ENCODE measurements at places on chromosomes 4 and X.

- DNase-seq, result no peak
Measured at GRCh38 chr4:1715002-1715758, 3.1 kb upstream of the SLBP start.

DNA sequence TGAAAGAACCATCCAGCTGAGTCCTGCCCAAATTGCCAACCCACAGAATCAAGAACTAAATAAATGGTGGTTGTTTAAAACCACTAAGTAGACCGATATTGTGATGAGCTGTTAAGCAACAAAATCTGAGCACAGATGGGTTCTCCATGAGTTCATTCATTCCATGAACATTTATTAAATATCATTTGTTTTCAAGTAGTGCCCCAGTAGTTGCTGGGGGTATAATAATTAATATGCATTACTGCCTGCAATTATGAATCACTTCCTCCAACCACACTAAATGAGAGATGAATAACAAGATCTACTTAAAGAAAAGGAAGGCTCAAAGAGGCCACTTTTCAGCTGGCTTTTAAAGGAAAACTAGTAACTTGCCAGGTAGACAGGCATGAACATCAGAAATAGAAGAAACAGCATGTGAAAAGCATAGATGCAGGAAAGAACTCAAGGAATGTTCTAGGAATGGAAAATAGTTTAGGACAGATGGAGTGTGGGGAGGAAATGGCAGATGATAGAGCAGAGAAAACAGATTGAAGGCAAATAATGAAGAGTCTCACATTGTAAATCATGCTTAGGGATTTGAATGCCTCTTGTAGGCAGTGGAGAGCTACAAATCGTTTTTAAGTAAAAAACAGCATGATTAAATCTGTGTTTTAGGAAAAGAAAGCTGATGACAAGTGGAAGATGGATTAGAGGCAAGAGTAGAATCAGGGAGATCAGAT is 641.7 kb upstream of the DIPK2B start:
- no peak for DNase-seq

- DNase-seq, result no peak
Measured at GRCh38 chrX:126376465-126376864, 176.1 kb downstream of the DCAF12L1 start.

DNA sequence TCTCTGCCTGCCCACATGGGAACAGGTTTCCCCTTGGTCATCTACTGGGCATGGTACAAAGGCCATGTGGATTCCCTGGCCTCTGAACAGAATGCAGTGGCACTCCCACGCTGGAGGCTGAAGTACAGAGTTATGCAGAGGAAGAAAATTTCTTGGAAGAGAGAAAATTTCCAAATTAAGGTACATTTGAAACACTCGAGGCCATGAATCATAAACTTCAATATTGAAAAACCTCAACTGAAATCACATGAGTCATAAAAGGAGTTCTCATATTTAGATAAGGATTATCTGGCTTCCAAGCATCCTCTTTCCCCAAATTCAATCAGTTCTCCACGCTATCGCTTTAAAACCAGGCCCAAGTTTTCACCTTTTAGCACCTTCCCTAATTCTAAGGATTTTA is 28.1 kb upstream of the TXK start:
- DNase-seq, result no peak

DNA sequence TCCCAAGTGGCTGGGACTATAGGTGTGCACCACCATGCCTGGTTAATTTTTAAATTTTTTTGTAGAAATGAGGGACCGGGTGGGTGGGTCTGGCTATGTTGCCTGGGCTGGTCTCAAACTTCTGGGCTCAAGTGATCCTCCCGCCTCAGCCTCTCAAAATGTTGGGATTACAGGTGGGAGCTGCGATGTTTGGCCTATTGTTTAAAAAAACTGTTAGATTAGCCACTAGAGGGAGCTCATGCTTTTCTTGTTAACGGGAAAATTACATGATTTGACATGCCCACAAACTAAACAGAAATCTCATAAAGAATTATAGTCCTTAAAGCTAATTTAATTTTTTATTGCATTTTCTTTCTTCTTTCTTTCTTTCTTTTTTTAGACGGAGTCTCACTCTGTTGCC is 5.0 kb upstream of the SDAD1 start:
- peak; percentile 1 for DNase-seq

DNA sequence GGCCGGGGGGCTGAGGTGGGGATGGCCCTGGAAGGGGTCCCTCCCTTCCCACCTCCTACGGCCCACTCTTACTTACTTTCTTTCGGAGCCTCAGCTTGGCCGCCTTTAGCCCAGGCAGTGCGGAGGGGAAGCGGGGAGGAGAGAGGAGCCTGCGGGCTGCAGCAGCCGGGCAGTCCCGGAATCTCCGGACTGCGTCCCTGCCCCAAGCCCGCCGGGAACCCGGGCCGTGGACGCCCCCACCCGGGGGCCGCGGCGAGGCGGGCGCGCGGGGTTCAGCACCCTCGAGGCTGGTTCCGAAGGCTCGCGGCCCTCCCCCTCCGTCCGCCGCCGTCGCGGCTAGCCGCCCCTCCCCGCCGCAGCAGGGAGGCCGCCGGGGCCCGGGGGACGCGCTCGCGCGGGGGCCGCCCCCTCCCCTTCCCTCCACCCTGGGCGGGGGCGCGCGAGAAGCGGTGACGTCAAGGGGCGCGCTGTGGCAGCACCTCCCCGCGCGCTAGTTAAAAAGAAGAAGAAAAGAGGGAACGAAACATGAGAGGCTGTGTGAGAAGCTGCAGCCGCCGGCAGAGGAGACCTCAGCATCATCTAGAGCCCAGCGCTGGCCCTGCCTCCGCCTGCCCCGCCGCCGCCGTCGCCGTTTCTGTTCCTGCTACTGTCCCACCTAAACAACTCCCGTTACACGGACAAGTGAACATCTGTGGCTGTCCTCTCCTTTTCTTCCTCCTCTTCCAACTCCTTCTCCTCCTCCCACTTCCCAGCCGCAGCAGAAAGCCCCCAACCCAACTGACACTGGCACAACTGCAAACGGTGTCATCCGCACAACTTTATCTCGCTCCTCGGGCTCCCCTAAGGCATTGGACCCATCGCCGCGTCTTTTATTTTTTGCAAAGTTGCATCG is at the start of gene HHIP:
Gene HHIP (plus strand): TSS at position 526 of the 892 bp plus-strand sequence. CDS start 520 bp downstream, outside the sequence.
- DNase-seq, result no peak

GRCh38 chr4:140195806-140196205 is 41.8 kb upstream of the MAML3 start:
- no peak for DNase-seq

GRCh38 chr4:56183344-56183959 is 203.8 kb downstream of the AASDH start:
- no peak for DNase-seq

Data from SW 1271 (cell line).